NB4 (cell line): ENCODE measurements at places on chromosomes 2 and 18.
A peak's percentile ranks its signal among the peaks of the same experiment; 100 is the strongest.

GRCh38 chr2:120656273-120656950 lies 79.3 kb upstream of the GLI2 start:
- no peak for DNase-seq

DNA sequence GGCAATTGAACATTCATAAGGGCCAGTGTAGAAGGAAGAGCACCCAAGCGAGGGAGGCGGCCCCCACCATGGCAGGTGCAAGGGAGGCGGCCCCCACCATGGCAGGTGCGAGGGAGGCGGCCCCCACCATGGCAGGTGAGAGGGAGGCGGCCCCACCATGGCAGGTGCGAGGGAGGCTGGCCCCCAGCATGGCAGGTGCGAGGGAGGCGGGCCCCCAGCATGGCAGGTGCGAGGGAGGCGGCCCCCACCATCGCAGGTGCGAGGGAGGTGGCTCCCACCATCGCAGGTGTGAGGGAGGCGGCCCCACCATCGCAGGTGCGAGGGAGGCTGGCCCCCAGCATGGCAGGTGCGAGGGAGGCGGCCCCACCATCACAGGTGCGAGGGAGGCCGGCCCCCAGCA lies 24.7 kb upstream of the GPC1 start:
- DNase-seq = no peak

DNA sequence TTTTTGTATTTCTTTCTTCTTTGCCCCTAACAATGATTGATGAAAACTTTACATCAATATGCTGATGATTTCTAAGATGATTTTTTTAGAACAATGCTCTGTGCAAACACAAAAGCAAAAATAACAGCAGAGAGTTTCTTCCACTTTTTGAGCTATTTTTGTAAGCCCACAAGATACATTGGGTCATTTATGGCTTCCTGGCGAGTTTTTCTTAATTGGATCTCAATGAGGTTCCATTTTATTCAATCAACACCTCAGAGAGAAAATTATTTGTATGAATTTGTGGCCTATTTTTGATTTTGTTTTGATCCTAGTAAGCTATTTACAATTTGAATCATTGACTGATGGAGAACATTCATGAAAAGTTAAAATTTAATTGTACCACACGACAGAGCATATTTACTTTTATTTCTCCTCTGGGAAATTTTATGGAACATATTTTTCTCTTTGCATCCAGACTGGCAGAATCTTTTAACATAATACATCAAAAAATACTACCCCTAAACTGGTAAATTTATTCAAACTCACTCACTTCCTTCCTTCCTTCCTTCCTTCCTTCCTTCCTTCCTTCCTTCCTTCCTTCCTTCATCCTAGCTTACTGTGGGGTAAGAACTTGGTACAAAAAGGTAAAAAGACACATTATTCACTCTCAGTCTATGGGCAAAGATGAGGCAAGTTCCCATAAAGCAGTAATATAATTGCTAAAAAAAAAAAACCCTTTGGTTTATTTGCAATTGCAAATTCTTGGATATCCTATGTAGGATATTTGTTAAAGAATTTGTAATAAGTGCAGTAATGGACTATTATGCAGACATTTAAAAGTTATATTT lies 710.4 kb downstream of the SLC4A3 start:
- DNase-seq = no peak

DNA sequence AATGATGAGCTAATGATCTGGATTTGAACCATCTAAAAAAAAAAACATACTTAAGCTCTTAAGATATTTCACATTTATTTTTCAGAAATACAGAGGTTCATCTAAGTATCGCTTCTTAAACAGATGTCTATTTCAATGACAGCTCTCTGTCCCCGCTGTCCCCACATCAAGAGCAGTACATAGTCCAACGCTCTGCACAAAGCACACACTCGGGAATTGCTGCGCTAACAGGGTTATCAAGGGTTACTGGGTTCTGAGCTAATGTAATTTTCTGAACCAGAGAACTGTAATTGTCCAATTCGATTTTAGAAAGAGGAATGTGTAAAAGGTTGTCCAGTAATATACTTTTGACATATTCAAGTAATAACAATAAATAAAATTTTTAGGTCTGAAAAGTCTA lies 58.8 kb upstream of the ST8SIA5 start:
- no peak for DNase-seq

- DNase-seq = peak; percentile 28
These were observed 917.6 kb upstream of the ACVR2A start for GRCh38 chr2:146927080-146927711.

- DNase-seq = peak; percentile 67
These were observed 23.1 kb upstream of the RBMS1 start for GRCh38 chr2:160516547-160517365.
